ENCODE measurements at places on chromosomes 5 and 9.

DNA sequence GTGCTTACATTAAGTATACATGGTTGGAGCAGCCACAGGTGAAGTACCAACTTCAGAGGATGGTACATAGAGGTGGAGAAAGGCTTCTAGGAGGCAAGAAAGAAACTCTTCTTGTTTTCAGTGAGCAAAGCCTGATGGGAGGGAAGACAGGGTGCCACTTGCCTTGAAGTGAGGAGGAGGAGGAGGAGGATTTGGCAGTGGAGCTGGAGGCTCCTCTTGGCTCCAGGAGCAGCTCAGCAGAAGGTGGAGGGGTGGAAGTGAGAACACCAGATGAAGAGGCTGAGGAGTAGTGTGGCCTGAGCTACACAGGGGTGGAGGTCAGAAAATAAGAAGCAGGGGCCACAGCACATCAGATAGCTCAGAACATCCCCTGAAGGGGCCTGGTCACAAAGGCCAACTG is 91.1 kb upstream of the SHISAL2B start:
- DNase-seq = no peak

GRCh38 chr5:171961117-171961516 is 45.3 kb downstream of the FBXW11 start:
- peak; percentile 96 for DNase-seq

DNA sequence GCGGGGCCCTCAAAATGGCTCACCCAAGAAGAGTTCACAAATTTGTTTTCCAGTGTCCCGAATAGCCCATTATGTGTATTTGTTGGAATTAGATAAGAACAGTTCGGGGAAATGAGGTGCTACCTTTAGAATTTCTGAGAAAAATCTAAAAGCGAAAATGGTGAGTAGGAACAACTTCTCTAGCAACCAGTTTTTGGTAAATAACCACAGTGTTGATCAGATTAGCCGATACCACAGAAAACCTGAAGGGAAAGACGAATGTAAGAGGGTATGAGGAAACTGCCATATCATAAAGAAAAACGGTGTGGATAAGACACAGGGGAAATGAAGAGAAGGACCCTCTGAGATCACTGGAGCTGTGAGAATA is 31.0 kb downstream of the ADAM19 start:
- DNase-seq = no peak

- DNase-seq = no peak
These were observed 126.7 kb downstream of the FOXD1 start for GRCh38 chr5:73321757-73322436.

DNA sequence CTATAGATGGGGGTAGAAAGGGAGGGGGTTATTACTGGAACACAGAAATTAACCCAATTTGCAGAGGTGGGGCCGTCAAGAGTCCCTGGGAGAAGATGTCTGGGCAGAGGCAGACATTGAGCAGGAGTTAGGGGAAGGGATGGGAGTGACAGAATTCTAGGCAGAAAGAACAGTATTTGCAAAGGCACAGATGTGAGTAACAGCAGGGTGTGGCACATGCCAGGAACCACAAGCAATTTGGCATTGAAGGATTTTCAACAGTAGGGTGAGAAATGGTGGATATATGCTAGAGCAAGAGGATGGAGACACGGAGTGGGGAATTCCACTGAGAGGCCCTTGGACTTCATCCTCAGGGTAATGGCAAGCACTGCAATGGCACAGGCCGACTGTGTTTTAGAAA is 71.6 kb upstream of the FRRS1L start:
- no peak for DNase-seq

GRCh38 chr5:86665984-86666760 is 48.4 kb downstream of the COX7C start:
- DNase-seq = no peak

DNA sequence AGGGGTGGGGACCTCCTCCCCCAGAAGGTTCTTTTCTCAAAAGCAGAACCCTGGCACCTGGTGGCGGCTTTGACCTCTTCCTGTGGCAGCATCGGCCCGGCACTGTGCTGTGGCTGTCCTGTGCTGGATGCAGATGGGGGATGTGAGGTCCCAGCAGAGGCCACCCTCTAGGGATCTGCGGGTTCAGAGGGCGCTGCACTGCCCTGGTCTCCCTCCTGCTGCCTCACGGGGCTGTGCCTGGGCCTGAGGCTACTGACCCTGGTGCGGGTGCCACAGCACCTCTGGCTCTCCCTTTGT is 76.6 kb upstream of the CACNA1B start:
- DNase-seq = no peak

GRCh38 chr5:151926188-151926587 is 1.5 kb upstream of the GLRA1 start:
- DNase-seq = no peak

DNA sequence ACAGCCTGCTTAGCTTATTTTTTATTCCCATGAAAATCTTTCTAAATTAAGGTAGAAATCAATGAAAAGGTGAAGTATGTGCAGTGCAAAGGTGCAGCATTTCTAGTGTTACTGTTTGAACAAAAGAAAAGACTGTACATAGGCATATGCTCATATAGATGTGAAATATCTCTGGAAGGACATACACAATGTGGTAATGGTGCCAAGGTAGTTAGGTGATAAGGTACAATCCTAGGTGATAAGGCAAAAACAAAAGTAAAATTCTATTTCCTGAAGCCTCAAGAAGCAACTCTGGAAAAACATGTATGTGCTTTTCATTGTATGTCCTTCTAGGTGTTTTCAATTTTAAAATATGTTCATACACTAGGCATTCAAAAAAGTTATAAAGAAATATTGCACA is 139.4 kb upstream of the PTGER4 start:
- no peak for DNase-seq

GRCh38 chr5:102762095-102762534 is 7.0 kb downstream of the PAM start:
- no peak for DNase-seq

GRCh38 chr9:37660691-37661090 is 9.9 kb downstream of the FRMPD1 start:
- DNase-seq = no peak

DNA sequence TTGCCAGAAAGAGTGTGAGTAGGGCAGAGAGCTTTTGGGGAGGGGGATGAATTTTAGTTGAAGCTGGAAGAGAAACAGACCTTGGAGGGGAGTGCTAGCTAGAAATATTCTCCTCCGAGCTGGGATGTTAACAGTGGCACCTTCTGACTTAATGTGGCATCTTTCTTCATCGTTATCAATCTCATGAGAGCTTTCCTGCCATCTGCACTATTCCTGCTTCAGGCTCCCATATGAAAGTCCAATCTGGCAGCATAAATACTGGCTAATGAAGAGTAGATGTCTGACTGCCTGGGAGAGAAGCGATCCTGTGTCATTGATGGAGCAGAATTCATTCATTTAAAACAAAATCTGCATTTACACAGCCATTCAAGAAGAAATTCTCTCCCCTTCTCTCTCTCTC is 284.5 kb downstream of the TMEM38B start:
- no peak for DNase-seq

DNA sequence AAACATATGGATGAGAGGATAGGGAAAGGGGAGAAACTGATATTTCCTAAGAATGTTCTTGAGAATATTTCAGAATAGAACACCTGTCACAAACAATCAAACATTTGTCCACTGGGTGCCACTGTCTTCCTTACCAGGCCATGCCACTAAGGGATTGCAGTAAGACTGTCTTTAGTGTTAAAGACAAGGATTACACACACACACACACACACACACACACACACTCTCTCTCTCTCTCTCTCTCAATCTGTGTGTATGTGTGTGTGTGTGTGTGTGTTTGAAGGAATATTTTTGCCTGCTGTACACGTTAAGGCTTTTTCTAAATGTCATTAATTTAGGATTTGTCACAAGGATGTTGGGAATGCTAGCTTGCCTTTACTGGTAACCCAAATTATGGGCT is 54.4 kb downstream of the CCDC192 start:
- DNase-seq = peak; percentile 53

- DNase-seq = no peak
These were observed 302.4 kb downstream of the CHSY3 start for GRCh38 chr5:130206686-130207085.

DNA sequence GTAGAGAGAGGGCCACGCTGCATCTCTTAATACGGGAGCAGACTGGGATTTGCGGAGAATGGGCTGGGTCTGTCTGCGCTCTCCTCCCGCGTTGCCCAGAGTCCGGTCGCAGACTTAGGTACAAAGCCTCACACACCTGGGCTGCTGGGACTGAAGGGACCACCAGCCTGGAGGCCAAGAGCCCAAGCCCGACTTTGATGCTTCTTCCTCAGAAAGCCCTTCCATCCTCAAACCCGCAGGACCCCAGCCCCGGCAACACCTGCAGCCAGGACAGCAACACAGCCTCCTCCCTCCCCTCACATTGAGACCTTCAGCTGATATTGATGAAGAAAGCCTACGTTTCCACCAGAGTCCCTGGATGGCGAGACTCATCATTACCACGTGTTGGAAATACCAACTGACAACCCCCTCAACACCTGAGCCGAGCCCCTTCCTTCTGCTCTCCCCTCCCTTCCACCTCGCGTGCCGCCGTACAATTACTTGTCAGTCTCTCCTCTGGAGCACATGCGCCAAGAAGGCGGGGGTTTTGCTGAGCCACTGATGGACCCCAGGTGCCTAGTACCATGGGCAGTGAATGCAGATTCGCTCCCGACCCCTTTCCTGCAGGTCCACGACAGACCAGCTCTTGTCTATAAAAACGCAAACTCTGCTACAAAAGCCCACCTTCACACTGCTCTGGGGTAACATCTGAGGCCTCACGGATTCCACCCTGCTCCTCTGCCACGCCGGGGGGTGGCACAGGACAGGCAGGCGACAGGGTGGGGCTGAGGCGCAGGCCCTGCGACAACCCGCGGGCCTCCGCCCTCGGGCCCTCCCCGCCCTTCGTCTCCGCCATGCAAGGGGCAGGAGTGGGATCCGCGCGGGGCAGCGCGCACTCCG is 841 bp downstream of the ASB6 start:
- DNase-seq = no peak
